ENCODE measurements at places on chromosomes 13 and 19. TPM values are rescaled to one million over a fixed set of nuclear protein-coding genes. Genes with fewer than 3 reads are reported as not detected.

Gene ZNF99
- total RNA-seq = not detected

Gene KLHL1
- not detected for total RNA-seq

Gene NOVA2
- total RNA-seq = not detected

Gene ANKRD24
- 1.2 TPM for total RNA-seq
